Sciatic nerve (tissue), 2 donors: ENCODE measurements at places on chromosomes 4 and X. TPM values are rescaled to one million over a fixed set of nuclear protein-coding genes. Genes with fewer than 3 reads are reported as not detected.
A peak's percentile ranks its signal among the peaks of the same experiment; 100 is the strongest.

Gene CXCL10
- 5.0 TPM for total RNA-seq

Gene STK32B
- total RNA-seq = 1.6 TPM

GRCh38 chrX:21959362-21960051 is 19.0 kb downstream of the SMS start:
- DNase-seq = no peak

GRCh38 chrX:112867570-112867969 is 26.9 kb upstream of the AMOT start:
- DNase-seq = no peak

Gene LYAR
- 12.7 TPM for total RNA-seq

DNA sequence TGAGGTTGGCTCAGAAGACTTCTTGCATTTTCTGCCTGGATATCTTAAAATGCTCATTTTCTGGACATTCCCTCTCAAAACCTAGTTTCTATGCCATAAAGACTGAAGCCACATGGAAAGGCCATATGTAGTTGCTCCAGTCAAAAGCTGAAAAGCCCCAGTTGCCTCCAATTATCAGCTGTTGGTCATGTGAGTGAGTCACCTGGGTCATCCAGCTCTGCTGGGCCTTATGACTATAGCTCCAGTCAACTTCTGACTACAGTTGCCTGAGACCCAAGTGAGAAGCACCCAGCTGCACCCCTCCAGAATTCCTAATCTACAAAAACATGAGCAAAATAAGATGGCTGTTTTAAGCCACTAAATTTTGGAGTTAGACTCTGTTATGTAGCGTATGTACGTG is 41.9 kb downstream of the HELQ start:
- no peak for DNase-seq

DNA sequence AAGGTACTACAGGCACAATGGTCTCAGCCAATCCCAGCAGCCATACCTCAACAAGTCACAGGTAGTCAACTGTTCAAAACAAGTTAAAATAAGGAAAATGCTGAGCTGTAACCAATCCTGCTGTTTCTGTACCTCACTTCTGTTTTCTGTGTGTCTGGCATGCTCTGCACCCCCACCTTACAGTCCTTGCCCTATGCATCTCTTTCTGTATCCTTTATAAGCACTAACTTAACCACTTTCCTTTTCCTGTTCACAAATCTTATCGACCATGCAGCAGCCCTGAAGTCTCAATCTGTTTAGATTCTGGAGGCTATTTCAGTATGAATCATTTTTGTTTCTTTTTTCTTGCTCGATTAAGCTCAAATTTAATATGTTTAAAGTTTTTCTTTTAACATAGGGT is 12.5 kb upstream of the FAM13A start:
- no peak for DNase-seq

Gene NSG1
- 12.2 TPM for total RNA-seq

- no peak for DNase-seq
These were observed 15.7 kb downstream of the OFD1 start for GRCh38 chrX:13750204-13750603.

Gene ALB
- 1.0 TPM for total RNA-seq

Gene MND1
- total RNA-seq = not detected

Gene SPATA4
- not detected for total RNA-seq

Gene CSAG1
- total RNA-seq = not detected

Gene VCX3A
- total RNA-seq = not detected

DNA sequence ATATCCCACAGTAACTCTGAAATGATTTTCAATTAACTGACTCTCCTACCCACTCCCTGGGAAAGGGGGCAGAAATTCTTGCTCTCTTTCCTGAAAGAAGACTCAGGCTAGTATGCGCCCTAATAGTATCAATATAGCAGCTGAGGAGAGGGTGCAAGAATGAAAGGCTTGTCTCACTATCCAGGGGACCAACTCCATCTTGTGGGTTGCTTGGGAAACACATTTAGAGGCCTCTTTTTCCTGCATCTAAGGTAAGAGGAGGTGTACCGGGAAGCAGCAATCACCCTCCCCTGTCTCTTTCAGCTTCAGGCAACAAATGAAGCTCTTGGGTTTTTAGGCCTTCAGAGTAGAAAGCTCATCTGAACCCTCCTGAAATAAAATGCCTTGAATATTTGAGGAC is 11.3 kb downstream of the TMEM255A start:
- DNase-seq = no peak

Gene IBSP
- not detected for total RNA-seq

DNA sequence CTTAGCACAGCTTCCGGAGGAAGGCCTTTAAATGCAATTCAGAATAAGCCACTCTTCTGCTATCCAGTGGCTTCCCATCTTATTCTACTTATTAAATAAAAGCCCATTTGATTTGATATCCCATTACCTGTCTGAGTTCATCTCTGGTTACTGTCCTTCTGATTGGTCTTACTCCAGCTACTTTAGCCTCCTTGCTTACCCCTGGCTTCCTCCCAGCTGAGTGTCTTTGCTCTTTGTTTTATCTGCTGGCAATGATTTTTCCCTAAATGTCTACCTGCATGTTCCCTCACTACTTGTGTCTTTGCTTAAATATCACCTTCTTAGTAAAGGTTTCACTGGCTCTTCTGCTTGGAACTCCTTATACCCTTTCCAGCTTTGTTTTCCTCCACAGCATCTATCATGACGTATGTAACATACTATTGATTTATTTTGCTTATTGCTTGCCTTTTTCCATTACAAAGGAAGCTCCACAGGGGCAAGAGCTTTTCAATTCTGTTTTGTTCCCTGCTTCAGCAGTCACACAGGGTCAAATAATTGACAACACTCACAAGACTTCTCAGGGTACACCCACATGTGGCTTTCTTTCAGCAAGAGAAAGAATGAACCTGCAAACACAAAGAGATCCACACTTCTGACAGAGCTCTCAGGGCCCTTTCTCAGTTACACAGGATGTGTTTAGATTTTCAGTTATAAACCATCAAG is 63.8 kb downstream of the TBC1D19 start:
- DNase-seq = no peak

Gene ARX
- total RNA-seq = not detected

DNA sequence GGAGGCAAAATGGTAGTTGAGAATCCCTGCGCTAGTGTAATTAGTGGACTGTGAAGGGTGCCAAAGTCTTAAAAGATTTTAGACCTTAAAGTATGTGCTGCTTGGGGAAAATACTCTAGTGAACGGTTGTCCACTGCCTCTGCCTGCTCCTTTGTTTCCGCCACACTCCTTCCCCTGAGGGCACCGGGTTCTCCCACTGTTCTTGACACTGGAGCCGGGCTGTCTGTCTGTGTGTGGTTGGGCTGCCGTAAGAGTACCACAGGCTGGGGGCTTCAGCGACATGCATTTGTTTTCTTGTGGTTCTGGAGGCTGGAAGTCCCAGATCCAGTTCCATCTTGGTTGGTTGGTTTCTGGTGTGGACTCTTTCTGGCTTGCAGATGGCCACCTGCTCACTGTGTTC is 76.2 kb downstream of the CLDN34 start:
- DNase-seq = peak; percentile 23

Gene UGT8
- total RNA-seq = 85.1 TPM

- DNase-seq = no peak
These were observed 2.3 kb downstream of the SNCA start for GRCh38 chr4:89834486-89835209.

Gene MEPE
- total RNA-seq = not detected

- no peak for DNase-seq
These were observed 26.7 kb downstream of the C4orf54 start for GRCh38 chr4:99630857-99631360.

- DNase-seq = peak; percentile 91
These were observed at the start of gene CENPE for GRCh38 chr4:103198111-103198765. Gene CENPE (minus strand): TSS chr4:103198343. CDS start chr4:103198319, 24 bp downstream.

Gene TLR10
- 1.6 TPM for total RNA-seq

Gene TMEM187
- total RNA-seq = 10.3 TPM

GRCh38 chr4:145868637-145869409 is 69.8 kb downstream of the ZNF827 start:
- DNase-seq = no peak
